ENCODE measurements at places on chromosomes 2 and 18.

DNA sequence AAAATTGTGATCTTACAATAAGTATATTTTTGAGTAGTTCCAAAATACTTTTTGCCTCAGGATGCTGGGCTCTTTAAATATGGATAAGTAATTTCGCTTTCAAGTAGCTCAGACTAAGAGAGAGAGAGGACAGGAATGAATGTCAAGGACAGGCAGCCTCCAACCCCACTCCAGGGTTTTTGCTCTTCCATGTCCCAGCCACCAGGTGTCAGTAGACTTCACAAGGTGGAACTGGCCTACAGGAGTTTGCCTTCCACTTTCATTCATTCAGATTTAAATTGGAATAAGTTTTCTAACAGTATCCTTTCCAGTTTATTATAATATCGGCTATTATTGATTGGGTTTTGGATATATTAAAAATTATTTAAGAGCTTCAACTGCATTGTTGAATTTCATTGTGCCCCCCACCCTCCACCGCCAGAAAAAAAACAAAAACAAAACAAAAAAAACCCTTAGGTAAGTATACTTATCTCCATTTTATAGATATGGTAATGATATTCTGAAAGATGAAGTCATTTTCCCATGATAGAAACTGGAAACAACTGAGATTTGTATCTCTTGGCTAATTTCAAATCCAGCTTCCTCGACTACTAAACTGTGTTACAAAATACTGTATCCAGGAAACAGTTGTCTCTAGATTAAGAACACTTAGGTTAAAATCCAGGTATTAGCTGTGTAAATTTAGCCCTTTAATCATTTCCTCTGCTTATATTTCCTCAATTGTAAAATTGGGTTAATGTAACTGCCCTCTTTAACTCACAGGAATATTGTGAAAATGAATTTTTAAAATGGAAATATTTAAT is 793.1 kb downstream of the ERBB4 start:
- no peak for DNase-seq

GRCh38 chr18:43271593-43272432 is 5.5 kb downstream of the SYT4 start:
- no peak for DNase-seq

DNA sequence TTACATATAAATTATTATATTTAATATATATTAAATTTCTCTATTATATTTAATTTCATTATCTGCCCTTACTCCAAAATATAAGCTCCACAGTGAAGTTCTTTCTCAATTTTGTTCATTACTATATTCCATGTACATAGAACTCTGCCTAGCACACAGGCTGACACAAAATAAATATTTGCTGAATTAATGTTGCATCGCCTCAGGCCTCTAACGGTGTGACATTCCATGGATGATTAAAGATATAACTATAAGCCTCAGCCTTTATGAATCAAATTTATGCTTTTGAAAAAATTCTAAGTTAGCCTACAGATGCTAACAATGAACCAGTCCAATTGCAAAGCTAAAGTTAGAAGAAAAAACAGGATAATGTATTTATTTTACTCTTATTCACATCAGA is 1337.2 kb upstream of the NRXN1 start:
- DNase-seq, result no peak

DNA sequence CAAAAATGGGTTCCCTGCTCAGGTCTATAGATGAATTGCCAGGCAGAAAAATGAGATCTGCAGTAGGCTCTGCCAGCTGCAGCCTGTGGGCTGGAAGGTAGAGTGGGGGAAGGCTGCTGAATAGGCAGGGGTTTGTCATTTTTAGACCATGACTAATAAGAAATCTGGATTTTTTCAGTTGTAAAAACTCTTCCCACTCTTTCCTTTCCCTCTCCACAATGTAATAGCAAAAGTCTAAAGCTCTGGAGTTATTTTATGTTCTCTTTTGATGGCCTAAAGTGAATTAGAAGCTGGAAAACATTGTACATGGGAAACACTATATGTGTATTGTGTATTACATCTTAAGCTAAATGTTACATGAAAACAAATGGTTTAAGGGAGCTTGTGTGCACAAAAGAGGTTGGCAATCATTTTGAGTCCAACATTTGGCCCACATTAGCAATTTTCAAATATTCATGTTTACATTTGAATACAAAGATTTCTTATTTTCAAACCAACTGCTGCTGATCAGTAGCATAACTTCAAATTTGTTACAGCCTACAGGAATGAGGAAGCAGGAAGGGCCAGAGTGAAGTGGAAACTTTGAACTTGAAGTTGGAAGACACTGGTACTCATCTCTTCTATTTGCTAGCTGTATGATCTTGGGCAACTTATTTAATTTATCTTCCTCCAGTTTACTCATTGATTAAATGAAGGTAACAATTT is 407.1 kb downstream of the SLC4A3 start:
- DNase-seq, result no peak

- no peak for DNase-seq
These were observed 1.4 kb downstream of the ALPI start for GRCh38 chr2:232457121-232458011.

DNA sequence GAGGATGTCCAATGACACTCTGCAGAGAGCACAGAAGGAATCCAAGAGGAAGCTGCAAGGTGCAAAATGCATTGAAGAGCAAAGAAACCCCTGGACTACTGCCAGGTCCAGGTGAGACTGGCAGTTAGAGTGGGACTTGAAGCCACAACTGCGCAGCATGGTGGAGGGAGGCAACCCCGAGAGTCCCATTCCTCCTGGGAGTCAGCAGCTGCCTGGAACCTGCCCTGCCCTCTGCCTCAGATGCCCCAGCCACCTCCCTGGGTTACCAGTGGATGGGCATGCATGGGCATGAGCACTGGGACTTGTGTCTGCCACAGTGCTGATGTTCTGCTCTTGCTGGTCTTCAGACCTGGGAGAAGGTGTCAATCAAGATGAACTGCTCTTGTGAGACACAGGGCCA is 43.2 kb downstream of the ANKMY1 start:
- DNase-seq, result no peak

- no peak for DNase-seq
These were observed 136.3 kb downstream of the OLA1 start for GRCh38 chr2:174112073-174112472.

- DNase-seq, result no peak
These were observed 59.1 kb downstream of the COL6A3 start for GRCh38 chr2:237354892-237355291.

DNA sequence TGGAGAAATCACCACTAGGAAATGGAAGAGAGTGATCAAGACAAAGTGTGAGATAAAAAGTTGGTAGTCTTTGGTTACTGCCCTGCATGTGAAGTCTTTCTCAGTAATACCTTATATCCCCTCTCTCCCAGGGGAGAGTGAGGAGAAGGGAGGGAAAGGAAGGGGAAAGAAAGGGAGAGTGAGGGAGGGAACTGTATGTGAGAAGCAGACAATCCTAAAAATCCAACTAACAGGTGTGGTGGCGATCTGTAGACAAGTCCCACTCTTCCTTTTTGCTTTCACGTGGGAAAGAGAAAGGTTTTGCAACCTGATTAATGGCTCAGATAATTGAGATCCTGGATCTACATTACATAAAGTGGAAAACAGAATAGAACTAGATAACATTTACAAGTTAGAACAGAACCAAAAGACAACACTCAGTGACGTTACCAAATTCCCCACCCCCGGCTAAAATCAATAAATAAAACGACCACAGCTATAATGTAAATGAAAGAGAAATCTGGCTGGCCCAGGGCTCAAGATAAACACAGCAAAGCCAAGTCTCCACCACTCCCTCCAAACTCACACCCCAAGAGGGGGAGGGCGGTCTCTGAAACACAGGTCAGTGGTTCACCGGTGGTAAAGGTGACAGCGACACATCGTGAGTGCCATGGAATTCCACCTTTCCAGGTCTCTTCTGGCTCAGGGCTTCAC is 10.0 kb upstream of the APCDD1 start:
- no peak for DNase-seq

DNA sequence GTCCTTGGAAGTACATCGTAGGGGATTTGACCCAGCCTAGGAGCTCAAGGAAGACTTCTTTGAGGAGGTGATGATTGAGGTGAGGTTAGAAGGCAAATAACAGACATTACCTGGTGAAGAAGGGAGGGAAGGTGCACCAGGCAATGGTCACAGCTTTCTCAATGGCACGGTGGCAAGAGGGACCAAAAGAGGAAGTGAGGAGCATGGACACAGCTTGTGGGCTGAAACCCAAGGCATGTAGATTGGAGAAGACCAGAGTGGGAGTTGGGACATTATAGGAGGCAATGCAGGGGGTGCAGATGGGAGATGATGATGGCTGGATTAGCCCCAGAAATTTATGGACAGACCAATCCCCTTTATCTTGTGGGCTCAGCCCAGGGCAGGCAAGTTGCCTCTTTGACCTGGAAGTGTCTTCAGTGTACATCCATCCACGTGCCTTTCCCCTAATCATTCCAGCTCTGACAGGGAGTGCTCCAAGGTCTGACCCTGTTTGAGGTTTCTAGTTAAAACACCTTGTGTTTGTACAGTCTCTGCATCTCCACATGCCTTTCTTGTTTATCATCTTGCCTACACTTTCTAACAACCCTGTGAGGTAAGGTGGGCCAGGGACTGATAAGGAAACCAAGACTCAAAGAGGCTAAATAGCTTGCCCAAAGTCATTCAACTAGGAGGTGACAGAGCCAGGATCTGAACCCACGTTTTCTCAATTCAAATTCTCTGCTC is 59.1 kb downstream of the NRP2 start:
- no peak for DNase-seq
